Peyer's patch (tissue), 4 donors: ENCODE measurements at places on chromosomes 16 and 17. TPM values are rescaled to one million over a fixed set of nuclear protein-coding genes. Genes with fewer than 3 reads are reported as not detected.

GRCh38 chr16:7404217-7404616 is 71.6 kb downstream of the RBFOX1 start:
- no peak for DNase-seq

The MT1M gene
- 252 TPM for total RNA-seq

DNA sequence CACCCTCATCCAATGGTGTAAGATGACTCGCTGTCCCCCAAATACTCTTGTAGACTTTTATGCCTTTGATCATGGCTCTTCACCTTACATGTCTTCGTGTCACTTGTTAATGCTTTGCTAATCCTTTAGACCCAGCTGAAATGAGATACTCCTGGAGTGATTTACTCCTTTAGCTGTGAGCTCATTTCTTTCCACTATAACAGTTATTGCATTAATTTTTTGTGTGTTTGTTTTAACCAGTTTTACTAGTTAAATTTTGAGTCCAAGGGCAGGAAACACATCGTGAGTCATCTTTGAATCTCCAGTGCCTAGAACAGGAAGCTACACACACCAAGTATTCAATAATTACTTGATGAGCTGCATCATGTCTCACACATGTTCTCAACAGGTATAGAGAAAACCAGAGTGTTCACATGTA is 6.5 kb upstream of the CTCF start:
- no peak for DNase-seq

DNA sequence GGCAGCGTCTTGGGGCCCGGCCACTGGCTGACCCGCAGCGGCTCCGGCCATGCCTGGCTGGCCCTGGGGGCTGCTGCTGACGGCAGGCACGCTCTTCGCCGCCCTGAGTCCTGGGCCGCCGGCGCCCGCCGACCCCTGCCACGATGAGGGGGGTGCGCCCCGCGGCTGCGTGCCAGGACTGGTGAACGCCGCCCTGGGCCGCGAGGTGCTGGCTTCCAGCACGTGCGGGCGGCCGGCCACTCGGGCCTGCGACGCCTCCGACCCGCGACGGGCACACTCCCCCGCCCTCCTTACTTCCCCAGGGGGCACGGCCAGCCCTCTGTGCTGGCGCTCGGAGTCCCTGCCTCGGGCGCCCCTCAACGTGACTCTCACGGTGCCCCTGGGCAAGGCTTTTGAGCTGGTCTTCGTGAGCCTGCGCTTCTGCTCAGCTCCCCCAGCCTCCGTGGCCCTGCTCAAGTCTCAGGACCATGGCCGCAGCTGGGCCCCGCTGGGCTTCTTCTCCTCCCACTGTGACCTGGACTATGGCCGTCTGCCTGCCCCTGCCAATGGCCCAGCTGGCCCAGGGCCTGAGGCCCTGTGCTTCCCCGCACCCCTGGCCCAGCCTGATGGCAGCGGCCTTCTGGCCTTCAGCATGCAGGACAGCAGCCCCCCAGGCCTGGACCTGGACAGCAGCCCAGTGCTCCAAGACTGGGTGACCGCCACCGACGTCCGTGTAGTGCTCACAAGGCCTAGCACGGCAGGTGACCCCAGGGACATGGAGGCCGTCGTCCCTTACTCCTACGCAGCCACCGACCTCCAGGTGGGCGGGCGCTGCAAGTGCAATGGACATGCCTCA is 773 bp downstream of the NTN3 start:
- no peak for DNase-seq

DNA sequence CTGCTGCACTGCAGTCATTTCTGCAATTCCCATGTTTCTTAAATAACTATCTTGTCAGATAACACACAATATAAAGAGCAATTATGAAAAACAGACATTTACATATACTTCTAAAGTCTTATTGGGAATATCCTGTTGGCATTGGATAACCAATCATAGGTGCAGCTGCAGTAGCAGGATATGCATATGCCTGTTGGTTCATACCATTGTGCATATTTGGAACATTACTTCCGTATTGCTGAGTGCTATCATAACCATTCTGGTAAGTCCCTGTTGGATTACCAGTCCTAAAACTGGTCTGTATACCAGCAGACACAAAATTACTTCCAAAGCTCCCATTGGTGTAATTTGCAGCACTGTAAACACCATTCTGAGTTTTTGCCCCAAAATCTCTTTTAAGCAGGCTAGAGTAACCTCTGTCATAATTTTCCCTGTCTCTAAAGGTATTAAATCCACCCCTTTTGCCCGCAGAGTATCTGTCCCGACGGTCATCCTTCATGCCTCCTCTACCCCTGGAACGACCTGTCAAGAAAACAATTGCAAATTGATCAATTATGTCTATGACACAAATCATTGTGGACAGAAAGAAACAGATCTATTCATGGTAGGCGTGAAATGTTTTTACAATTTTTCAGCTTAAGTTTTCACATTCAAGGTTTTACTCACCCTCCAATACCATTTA is 3.1 kb upstream of the POLG2 start:
- DNase-seq, result no peak

DNA sequence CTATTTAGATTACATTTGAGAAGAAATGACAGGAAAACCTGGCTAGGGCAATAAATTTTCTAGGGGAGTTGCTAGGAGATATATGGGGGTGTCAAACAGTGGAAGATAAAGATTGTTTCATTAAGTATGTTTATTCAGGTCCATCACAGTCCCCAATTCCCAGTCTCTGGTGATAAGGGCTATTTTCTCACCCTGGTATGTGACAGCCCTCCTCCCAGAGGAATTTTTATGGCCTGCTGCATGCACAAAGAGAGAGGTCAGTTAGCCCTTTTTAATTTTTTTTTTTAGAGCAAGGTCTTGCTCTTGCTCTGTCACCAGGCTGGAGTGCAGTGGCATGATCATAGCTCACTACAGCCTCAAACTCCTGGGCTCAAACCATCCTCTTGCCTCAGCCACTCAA is 53.6 kb upstream of the ATF7IP2 start:
- no peak for DNase-seq

The TSPAN10 gene
- not detected for total RNA-seq

- DNase-seq, result peak; percentile 73
These were observed 18.8 kb downstream of the NCBP3 start for GRCh38 chr17:3827124-3827773.

GRCh38 chr17:151886-152859 is 14.8 kb downstream of the SCGB1C2 start:
- DNase-seq, result no peak

The TBC1D26 gene
- 0.28 TPM for total RNA-seq

GRCh38 chr17:76679239-76679638 is 31.5 kb downstream of the MXRA7 start:
- DNase-seq, result no peak

DNA sequence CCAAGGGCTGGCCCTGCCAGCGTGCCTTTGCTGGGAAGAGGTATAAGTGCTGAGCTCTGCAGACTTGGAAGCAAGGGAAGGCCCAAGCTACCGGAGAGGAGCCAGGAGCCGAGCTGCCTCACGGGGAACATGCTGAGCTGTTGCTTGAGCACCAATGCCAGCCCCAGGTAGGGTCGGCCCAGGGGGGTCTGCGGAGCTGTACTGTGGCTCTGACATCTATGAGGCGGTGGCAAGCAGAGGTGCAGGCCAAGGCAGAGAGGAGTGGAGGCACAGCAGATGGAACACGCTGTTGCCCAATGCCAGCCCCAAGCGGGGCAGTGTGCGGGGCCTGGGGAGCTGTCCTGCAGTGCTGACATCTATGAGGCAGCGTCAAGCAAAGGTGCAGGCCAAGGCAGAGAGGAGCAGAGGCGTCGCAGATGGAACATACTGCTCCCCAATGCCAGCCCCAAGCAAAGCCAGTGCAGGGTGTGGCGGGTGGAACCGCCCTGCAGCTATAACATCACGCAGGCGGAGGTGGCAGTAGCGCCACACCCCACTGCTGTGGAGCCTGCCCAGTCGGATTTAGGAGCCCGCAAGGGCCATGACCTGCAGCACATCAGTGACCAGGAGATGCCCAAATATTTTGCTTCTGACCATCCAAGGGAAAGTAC is 10.0 kb downstream of the GGA2 start:
- no peak for DNase-seq

DNA sequence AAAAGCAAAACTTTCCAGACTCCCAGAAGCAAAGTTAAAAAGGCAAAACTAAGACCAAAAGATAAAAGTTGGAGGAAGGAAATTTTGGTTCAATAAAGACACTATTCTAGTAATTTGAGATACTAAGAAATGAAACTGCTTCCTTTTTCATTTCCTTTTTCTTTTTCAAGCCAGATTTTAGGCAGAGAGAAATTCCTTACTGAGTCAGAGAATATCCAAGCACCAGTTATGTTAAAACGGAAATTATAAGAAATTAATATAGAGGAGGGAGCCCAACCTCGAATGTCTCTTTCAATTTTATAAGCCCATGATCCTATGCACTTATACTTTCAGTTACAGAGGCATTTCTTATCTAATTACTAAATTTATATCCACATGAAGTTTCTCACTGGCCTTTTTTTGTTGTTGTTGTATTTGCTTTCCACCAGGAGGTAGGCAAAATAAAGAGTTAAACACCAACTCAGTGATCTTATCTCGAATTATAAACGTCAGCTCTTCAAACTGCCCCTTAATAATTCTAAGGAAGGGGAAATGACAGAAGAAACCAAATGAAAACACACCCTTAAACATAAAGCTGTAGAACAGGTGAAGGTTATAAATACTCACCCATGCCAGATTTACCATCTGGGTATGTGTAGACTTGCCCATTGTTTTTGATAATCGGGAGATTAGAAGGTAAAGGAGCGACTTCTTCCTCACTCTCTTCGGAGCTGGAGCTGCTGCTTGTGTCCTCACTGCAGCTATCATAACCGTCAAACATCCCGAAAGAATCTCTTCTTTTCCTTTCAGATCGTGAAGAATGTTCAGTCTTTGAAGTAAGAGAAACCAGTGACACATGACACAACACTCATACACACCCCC is 35.2 kb downstream of the MBTD1 start:
- no peak for DNase-seq

- DNase-seq, result no peak
These were observed 7.8 kb upstream of the CHST6 start for GRCh38 chr16:75502916-75503605.

DNA sequence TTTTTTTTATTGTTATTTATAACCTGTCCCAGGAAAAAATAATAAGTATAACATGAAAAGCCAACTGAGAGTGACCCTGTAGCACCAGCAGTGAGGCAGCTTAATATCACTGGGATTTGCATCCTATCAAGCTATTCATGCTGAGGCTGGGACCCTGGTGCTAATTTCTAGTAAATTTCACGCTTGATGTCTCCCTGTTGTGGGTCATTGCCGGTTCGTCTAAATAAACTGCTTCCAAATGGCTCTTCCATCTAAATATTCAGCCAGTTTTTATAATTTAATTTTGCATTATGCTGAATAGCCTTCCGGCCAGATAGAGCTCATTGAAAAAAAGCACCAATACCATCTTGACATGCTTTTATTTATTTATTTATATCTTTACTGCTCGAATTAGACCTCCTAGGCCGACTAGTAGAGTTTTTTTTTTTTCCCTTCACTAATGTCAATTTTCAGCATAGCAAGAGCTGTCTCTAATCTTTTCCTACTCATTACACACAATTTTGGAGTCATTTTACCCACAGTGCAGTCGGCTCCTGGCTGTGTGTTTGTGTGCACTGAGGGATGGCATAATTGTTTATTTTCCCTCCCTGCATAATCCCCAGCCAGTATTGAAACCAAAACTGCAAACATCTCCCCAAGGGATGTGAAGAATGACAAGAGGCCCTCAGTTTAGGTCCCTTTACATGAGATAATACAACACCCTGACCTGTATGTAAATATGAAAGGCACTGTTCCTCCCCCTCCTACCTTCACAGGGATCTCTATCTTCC is 168.8 kb downstream of the AATF start:
- no peak for DNase-seq

- peak; percentile 20 for DNase-seq
These were observed 125.2 kb upstream of the SDK2 start for GRCh38 chr17:73769479-73769878.

GRCh38 chr16:29820730-29821642 is 724 bp downstream of the MVP start:
- peak; percentile 72 for DNase-seq

GRCh38 chr16:55641430-55642056 is 14.2 kb upstream of the SLC6A2 start:
- DNase-seq, result no peak

The METTL26 gene
- 153 TPM for total RNA-seq

GRCh38 chr17:65925606-65926307 is 266.2 kb downstream of the CEP112 start:
- no peak for DNase-seq

The INO80E gene
- total RNA-seq, result 73.4 TPM

The MYL4 gene
- 9.1 TPM for total RNA-seq

- no peak for DNase-seq
These were observed 88.4 kb upstream of the ATF7IP2 start for GRCh38 chr16:10297341-10298006.

DNA sequence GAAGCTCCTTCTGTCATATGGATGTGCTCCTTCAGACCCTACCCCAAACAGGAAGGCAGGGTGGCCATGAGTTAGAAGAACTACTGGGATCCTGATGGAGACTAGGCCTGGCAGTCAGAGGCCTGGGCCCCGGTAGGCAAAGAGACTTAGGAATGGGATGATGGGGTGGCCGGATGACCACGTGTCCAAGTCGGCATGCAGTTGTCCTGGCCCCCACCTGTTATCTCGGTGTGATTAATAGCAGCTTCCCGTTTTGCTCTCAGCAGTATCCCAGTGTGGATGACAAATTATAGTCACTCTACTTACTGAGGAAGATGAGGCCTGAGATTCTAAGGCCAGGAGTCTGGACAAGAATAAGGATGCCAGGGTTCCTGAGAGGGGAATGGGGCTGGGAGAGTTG is 1.5 kb downstream of the TNFSF12 start:
- DNase-seq, result no peak

GRCh38 chr17:82871056-82871775 is 31.4 kb upstream of the ZNF750 start:
- DNase-seq, result peak; percentile 89

DNA sequence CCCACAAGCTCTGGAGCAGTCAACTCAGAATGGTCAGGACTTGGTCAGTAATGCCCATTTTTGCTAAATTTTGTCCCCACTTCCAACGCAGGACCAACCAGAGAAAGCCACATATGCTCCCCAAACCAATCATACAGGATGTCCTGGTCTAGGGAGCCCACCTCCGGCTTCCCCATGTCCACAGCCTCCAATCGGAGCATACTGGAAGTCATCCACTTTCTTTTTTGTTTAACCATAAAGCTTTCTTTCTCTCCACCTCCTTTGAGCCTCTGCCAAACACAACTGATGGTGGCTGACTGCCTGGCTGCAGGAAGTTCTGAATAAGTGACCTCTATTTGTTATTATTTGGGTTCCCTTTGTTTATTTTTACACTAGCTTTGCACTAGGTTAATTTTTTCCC is 549.1 kb downstream of the WWOX start:
- no peak for DNase-seq
